Stomach (tissue), 19 donors: ENCODE measurements at places on chromosomes 2 and 18. TPM values are rescaled to one million over a fixed set of nuclear protein-coding genes. Genes with fewer than 3 reads are reported as not detected.

Gene TSGA10
- total RNA-seq, result 3.8 TPM

Gene OTX1
- not detected for total RNA-seq

Gene DNAH7
- 1.7 TPM for total RNA-seq

Gene WDR33
- 99.9 TPM for total RNA-seq

Gene FBXO41
- 0.55 TPM for total RNA-seq

Gene PROC
- total RNA-seq, result 6.8 TPM

GRCh38 chr2:117618607-117619006, 195.9 kb upstream of the DDX18 start:
- no peaks in the 10 kb centered on the region for H3K36me3 ChIP-seq
- DNase-seq, result no peak
- H3K27me3 ChIP-seq, result no peaks in the 10 kb centered on the region
- H3K4me3 ChIP-seq, result no peak overlapping the region
- no peaks in the 10 kb centered on the region for H3K4me1 ChIP-seq

GRCh38 chr18:68229351-68229750, 485.6 kb downstream of the TMX3 start:
- H3K4me3 ChIP-seq, result no peak overlapping the region
- H3K4me1 ChIP-seq, result no peaks in the 10 kb centered on the region
- H3K27ac ChIP-seq, result no peak overlapping the region
- H3K27me3 ChIP-seq, result no peaks in the 10 kb centered on the region
- DNase-seq, result no peak

DNA sequence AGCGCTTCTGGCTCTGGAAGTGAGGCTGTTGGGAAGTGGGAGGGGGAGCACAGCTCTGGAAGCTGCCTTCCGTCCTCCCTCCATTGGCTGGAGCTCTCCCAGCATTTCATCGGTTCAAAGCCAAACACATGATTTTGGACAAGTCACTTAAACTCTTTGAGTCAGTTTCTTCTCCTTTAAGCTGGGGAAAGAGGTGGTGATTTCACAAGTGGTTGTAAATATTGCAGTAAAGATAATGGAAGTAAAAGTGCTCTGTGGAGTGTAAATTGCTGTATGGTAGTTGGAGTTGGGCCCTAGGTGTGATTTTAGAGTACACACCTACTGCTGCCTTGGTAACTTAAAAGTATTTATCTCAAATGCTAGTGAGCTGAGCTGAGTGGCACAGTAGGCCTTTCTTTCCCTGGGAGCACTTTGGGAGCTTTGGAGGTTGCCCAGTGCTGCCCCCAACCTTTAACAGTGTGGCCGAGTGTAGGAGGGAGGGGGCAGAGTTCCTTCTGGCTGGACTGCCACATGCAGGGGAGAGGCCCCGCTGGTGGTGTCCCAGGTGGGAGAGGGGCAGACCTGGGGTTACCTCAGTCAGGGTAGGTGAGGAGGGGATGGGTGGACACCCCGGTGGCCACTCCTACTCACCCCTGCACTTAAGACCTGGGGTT, 54.7 kb downstream of the ASAP2 start:
- H3K36me3 ChIP-seq, result no peaks in the 10 kb centered on the region
- H3K4me1 ChIP-seq, result peaks cover 87% of the 10 kb centered on the region
- no peak overlapping the region for H3K4me3 ChIP-seq
- DNase-seq, result no peak
- H3K27ac ChIP-seq, result peak overlapping the region; percentile 71

GRCh38 chr18:58662118-58662517, 9.1 kb upstream of the MALT1 start:
- no peak for DNase-seq
- H3K4me3 ChIP-seq, result no peak overlapping the region
- peaks cover under 1% of the 10 kb centered on the region for H3K27me3 ChIP-seq
- H3K36me3 ChIP-seq, result no peaks in the 10 kb centered on the region

- H3K36me3 ChIP-seq, result no peaks in the 10 kb centered on the region
- DNase-seq, result no peak
- H3K4me3 ChIP-seq, result no peak overlapping the region
- H3K27ac ChIP-seq, result no peak overlapping the region
Observed at GRCh38 chr2:143764261-143764660, 635.0 kb downstream of the ARHGAP15 start.

DNA sequence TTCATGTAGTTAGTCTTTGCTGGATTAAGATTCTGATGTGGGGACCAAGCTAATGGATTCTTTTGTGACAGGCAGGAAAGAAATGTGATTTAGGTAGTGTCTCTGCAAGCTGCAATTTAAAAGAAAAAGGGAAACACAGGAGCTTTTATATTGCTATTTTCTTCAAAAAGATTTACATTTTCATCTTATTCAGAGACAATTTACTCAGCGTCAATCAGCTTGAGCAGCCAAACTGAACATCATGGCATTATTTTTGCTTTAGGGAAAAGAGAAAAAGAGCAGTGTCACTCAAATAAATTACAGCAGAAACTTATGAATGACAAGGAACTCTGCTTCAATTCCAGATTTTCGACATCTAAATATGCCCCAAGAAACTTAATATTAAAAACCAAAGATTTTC, 67.4 kb downstream of the PLA2R1 start:
- H3K4me3 ChIP-seq, result no peak overlapping the region
- no peak for DNase-seq
- no peaks in the 10 kb centered on the region for H3K4me1 ChIP-seq
- no peaks in the 10 kb centered on the region for H3K36me3 ChIP-seq
- H3K27me3 ChIP-seq, result no peaks in the 10 kb centered on the region

DNA sequence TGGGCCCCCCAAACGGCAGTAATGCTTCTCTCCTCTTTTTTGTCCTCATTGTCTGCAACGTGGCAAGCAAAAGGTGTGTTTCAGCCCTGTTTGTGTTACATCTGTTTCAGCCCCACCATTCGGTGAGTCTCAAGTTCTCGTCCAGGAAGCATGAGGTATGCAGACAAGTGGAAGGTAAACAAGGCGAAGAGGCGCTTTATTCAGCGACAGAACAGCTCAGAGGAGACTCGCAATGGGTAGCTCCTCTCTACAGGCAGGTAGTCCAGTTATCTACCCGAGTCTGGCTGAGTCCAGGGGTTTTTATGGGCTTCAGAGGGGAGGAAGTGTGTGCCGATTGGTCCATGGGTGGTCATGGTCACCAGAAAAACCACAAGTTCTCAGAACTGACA, 733.4 kb upstream of the CDH7 start:
- no peaks in the 10 kb centered on the region for H3K4me1 ChIP-seq
- no peaks in the 10 kb centered on the region for H3K36me3 ChIP-seq
- no peak overlapping the region for H3K4me3 ChIP-seq
- no peaks in the 10 kb centered on the region for H3K27me3 ChIP-seq

GRCh38 chr2:181785691-181786344, 105.5 kb upstream of the NEUROD1 start:
- peak overlapping the region; percentile 32 for H3K27ac ChIP-seq
- H3K27me3 ChIP-seq, result no peaks in the 10 kb centered on the region
- H3K4me3 ChIP-seq, result no peak overlapping the region
- H3K4me1 ChIP-seq, result peaks cover 40% of the 10 kb centered on the region
- DNase-seq, result no peak

- peak overlapping the region; percentile 64 for H3K4me3 ChIP-seq
- no peaks in the 10 kb centered on the region for H3K36me3 ChIP-seq
- peak overlapping the region; percentile 99 for H3K27ac ChIP-seq
- H3K27me3 ChIP-seq, result no peaks in the 10 kb centered on the region
- peaks cover 68% of the 10 kb centered on the region for H3K4me1 ChIP-seq
- DNase-seq, result peak; percentile 35
Observed at GRCh38 chr2:238289574-238289973, 1.2 kb upstream of the PER2 start.
